ENCODE measurements at places on chromosomes 5 and 9.
A peak's percentile ranks its signal among the peaks of the same experiment; 100 is the strongest.

GRCh38 chr5:119527351-119527750 lies 75.1 kb downstream of the HSD17B4 start:
- no peak for DNase-seq

- DNase-seq: peak; percentile 41
Observed at GRCh38 chr5:171342362-171343111, 33.5 kb downstream of the TLX3 start.

- no peak for DNase-seq
Observed at GRCh38 chr9:2012347-2012746, 2.8 kb upstream of the SMARCA2 start.

- DNase-seq: no peak
Observed at GRCh38 chr5:143629871-143630659, 181.9 kb upstream of the HMHB1 start.

DNA sequence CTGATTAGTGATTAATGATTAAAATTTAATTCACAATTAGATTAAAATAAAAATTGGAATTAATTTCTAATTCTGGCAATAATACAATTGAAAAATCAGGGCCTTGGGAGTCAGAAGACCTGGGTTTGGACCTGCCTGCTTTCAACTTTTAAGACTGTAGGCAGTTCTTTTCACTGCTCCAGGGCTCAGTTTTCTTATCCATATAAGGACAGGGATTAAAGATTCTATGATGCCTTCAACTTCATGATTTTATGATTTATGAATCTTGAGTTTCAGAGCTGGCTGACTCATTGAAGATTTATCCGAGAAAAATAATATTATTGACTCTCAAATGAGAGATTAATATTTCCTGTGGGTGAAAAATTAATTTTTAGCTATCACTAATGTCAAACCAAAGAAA lies 208.6 kb upstream of the ANKH start:
- no peak for DNase-seq

DNA sequence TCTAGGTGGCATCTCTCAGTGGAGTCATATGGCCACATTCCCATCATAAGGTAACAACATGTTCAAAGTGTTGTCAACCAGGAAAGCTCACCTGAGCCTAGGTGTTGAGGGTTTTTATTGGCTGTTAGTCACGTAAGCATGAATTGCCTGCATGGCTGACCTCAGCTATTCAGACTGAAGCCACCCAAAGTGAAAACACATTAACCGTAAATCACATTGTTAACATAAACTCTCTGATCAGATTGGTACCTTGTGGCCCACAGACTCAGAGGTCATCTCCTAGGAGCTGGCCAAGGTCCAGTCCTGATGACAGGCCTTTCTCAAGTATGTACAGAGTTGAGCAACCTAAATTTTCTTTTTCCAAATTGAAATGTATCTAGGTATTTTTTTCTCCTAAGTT lies 26.7 kb downstream of the SRFBP1 start:
- DNase-seq: no peak

DNA sequence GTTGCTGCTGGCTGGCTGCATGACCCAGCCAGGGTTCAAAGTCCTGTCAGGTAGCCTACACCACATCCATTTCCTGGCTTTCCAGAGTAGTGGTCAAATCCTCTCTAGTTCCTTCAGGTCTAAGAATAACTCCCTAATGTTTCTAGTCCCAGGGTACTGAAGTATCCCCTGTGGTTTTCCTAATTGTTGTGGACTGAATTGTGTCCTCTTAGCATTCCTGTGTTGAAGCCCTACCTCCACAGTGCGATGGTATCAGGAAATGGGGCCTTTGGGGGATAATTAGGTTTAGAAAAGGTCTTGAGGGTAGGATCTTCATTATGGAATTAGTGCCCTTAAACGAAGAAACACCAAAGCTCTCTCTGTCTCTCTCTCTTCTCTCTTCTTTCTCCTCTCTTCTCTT lies 191.8 kb upstream of the CCNG1 start:
- no peak for DNase-seq

DNA sequence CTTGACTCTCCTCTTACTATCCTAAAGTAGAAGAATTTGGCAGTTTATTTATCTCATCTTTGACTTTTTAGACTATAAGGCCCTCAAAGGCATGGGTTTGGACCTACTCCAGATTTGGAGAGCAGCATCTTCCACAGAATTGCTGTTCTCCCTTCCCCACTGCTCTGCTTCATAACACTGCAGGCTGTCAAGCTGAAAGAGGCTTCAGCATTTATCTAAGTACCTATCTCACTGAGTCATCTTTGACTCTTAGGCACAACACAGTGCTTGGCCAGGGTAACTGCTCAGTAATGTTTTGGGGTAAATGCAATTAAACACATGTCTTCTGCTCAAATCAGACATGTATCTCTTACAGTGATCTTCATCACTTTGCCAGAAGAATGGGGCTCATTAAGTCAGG lies 60.6 kb downstream of the GRIN3A start:
- no peak for DNase-seq

DNA sequence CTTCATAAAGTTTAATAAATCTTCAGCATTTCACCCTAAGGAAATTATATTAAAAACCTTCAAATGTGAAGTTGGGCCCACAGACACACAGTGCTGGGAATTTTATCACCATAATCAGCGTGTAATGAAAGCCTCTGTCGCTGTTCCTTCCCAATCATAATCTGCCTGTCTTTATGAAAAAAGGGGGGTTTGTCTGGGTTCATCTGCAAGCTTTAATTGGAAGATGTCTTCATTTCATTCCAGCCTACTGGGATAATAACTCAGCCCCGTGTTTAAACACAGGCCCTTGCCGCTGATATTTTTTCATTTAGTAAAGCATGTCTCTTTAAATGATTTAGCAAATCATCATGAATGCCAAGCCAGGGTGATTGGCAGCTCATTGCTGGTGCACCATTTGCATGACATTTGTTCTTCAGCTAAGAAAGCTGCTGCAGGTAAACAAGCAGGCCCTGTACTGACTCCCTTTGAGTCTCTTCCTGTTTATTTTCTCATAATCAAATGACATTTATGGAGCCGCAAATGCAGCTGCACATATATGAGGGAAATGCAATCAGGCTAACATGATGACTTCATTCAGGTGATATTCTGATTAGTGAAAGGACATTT lies 362.9 kb upstream of the TLE4 start:
- DNase-seq: no peak

DNA sequence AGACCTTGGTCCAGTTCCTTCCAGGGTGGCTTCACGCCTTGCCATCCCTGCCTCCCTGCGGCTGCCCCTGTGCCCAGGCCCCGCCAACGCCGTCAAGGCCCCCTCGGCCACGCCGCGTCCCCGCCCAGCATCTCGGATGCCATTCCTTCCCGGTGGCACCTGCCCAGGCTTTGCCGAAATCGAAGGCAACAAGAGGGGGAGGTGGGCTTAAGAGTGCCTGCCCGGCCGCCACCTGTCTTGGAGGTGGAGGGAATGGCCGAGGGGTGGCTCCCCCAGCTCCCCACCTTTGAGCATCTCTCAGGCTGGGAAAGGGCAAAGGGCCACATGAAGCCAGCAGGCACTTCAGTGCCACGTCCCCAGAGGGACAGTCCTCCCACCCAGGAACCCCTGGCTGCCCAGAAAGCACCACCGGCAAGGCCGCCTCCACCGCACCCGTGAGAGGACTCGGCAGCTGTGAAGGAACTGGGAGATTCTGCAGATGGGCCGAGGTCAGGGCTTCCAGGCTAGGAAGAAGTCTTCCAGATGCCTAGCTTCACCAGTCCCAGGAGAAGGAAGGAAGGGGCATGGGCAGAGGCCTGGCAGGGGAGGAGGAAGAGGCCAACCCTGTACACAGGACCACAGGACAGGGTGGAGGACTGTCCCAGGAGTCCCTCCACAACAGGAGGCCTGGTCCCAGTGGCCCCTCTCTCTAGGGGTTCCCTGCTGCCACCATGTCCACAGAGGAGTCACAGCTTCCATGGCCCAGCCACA lies 218.0 kb downstream of the FANCC start:
- no peak for DNase-seq

DNA sequence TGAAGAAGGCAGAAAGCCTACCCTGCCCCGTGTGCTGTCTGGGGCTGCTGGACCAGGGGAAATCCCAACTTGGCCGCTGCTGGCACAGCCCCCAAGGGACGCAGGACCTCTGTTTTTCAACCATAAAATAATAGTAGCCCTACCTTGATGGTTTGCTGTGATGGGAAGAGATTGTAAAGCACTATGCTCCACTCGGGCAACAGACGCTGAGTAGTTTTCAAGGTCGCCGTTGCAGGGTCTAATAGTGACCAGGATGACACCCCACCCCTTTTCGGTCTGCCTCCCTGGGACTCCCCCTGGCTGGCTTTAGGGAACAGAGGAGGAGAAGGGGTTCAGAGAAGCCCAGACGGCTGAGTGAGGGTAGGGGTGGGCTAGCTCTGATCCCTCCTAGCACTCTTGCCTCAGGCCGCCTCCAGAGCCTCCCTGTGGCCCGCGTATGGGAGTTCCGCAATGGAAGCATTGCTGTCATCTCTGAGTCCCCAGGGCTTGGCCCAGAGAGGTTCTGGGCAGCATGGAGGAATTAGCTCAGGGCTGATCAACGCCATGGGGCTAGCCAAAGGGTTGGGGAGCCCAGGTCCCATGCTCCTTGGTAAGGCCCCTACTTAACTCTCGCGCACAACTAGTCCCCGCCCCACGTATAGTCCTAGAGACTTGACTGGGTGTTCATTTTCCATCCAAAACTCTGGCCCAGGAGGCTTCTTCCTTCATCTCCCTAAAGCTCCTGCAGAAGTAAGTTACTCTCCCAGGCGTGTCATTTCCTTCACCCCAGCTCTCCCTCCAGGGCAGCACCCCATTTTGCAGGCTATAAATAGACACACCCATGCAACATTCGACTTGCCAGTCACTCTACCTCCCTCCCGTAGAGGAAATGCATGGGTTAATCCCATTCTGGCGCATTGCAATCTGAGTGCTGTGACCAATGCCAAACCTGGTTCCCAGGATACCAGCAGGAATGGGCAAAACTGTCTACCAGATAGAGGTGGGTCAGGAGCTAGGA lies 1.1 kb upstream of the IRF1 start:
- peak; percentile 43 for DNase-seq

DNA sequence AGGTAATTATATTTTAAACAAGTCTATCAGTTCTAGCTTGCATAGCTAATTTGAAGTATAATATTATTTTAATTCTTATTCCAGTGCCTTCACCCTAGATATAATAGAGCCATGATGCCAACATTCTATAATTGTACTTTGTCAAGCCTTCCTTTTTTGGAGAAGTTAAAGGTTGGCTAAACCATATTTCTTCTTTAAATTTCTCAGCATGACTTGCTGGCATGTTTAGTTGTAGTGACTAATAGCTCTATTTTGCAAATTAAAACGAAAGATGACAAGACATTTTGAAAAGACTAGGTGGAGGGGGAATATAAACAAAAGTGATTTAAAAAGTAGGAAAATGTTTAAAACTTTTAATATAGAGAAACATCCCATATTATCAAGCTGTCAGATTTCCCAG lies 400.7 kb downstream of the PSAT1 start:
- no peak for DNase-seq
